Natural killer cell (primary cell): ENCODE measurements at places on chromosomes 4 and X.
A peak's percentile ranks its signal among the peaks of the same experiment; 100 is the strongest.

GRCh38 chrX:109848461-109849050, 115.5 kb upstream of the ACSL4 start:
- no peak for DNase-seq

- peak; percentile 8 for DNase-seq
Measured at GRCh38 chr4:40763228-40763716, 13.5 kb downstream of the NSUN7 start.

GRCh38 chrX:110245011-110245410, 72.9 kb downstream of the AMMECR1 start:
- no peak for DNase-seq

GRCh38 chr4:169615467-169616106, 3.2 kb upstream of the NEK1 start:
- DNase-seq, result no peak

GRCh38 chrX:63934791-63935190, 149.8 kb upstream of the ARHGEF9 start:
- no peak for DNase-seq

DNA sequence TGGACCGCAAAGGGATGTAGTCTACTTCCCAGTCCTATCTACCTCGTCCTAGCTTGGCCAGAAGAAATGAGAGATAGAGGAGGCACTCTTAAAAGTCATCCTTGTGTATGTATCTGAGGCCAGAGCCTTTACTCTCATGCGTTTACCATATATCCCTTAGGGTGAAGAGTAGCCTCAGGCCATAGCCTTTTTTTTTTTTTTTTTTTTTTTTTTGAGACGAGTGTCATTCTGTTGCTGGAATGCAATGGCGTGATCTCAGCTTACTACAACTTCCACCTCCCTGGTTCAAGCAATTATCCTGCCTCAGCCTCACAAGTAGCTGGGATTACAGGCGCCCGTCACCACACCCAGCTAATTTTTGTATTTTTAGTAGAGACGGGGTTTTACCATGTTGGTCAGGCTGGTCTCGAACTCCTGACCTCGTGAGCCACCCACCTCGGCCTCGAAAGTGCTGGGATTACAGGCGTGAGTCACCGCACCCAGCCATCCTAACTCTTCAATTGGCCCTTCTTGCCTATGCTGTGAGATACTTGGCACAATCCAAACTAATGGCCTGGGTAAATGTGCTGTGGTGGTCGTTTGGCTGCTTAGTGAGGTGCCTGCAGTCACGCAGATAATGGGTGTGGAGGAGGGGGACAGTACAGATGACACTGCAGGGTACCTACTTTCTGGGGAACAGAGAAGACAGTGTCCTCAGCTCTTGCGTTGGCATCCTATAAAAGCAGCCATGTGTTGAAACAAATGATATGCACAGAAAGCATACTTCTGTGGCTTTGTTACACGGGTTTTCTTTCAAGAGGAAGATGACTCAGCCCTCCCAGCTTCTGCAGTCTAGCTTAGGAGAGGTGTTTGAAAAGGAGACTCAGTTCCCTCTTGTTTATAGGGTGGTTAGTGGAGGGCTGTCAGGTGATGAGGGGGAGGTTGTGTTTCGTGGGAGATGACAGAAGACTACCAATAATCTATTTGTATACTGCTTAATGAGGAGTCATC, 10.4 kb upstream of the DGAT2L6 start:
- DNase-seq, result no peak

- DNase-seq, result no peak
Measured at GRCh38 chrX:138254001-138254400, 457.5 kb downstream of the FGF13 start.

- DNase-seq, result no peak
Measured at GRCh38 chr4:146439999-146440398, 81.7 kb downstream of the SLC10A7 start.

DNA sequence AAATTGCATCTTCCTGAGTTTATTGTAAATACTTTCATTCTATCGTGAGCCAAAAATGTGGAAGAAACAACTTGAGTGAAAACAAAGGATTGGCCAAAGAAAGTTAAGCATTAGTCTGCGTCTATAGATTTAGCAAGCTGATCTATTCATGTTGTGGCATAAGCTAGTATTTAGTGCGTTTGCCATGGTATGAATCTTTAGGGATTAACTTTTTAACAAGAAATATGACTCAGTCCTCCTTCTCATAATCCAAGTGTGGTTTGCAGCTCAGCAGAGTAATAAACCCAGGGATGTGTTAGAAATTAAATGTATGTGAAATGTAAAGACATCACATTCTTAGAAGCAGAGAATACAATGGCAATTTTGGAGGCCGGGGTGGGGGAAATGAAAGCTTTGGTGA, 1110.9 kb downstream of the NLGN4X start:
- no peak for DNase-seq

DNA sequence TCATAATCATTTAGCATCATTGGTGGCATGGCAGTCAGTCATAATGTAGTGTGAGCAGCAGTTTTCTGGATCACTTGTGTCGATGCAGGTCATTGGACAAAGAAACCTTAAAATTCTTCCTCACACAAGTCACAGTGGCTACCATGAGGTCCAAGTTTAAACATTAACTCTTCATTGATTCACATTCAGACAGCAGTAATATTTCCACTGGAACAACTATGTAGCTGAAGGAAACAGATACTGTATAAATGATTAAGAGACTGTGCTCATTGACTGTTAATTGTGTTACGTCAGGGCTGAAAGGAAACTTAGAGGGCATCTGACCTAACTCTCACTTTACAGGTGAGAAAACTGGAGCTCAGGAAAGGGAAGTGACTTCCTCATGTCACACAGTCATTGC, 261.8 kb downstream of the KLHL13 start:
- no peak for DNase-seq

DNA sequence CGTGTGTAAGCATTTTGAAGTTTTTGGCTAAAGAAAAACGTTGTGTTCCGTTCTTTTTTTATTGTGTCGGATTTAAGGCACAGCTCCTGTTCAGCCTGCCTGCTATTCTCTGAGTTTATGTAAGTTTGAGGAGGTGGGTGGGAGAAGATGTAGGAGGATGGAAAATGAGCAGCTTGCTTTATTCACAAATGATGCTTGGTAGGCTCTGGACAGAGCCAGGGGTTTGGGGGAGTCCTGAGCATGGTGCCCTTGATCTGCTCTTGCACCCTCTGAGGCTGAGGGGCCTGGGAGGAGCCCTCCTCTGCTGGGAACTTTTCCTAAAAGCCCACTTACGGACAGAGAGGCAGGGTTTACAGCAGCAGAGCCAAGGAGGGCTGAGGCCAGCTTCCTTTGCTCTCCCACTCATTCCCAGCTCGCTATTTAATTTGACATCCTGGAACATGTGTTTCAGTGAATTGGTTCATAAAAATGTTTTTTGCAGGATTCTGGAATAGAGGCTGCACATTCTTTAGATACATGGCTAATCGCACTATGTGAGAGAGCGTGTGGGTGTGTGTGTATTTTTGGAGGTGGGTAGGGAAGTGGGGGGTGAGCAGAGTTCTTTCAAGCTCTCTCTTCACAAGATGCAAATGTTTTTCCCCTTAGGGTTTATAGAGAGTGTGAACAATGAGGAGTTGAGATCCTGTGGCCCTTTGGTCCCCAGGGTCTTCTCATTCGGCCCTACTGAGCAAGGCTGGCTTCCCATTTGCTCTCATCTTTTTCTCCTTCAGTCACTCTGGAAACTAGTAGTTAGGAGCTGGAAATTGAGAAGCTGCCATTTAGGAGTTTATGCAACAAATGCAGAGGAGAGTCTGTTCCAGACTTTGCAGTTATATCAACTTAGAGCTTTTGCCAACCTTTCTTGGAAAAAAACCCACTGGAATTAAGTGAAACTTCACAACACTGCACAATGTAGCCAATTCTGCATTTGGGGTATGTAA, 32.1 kb downstream of the TMEM131L start:
- peak; percentile 55 for DNase-seq

- no peak for DNase-seq
Measured at GRCh38 chr4:64718091-64718490, 308.8 kb upstream of the TECRL start.

- no peak for DNase-seq
Measured at GRCh38 chr4:21677173-21677572, 271.4 kb downstream of the KCNIP4 start.

DNA sequence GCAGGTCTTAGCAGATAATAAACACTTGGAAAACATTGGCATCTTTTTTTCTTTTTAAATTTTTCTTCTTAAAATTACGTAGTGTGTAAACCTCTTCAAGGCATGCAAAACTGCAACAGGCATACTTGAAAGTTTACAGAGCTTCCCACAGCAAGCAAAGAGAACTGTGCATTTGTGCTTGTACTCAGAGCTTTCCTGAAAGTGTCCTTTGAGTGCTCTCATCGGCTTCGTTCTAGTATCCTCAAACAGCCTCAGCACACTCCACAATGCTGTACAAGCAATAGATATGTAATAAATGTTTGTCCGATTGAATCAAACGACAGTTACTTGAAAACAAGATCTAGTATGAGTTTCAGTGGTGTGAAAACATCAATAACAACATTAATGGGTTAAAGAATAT, 227.5 kb downstream of the PAPSS1 start:
- no peak for DNase-seq

DNA sequence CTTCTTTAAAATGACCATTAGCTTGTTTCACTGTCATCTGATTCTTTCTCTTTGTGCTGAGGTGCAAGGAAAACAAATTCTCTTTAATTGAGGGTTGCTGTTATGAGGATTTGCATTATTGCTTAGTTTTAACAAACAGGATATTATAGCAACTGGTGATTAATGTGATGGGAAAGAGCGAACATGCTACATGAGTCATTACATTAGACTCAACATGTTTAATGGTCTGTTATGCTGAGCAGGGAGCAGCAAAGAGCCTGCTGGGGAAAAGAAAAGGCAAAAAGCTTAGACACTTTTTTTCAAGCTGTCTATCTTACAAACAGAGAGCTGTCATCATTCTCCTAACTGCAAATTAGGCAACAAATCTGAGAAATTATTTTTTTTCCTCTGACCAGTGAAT, 230.5 kb upstream of the LCORL start:
- no peak for DNase-seq

DNA sequence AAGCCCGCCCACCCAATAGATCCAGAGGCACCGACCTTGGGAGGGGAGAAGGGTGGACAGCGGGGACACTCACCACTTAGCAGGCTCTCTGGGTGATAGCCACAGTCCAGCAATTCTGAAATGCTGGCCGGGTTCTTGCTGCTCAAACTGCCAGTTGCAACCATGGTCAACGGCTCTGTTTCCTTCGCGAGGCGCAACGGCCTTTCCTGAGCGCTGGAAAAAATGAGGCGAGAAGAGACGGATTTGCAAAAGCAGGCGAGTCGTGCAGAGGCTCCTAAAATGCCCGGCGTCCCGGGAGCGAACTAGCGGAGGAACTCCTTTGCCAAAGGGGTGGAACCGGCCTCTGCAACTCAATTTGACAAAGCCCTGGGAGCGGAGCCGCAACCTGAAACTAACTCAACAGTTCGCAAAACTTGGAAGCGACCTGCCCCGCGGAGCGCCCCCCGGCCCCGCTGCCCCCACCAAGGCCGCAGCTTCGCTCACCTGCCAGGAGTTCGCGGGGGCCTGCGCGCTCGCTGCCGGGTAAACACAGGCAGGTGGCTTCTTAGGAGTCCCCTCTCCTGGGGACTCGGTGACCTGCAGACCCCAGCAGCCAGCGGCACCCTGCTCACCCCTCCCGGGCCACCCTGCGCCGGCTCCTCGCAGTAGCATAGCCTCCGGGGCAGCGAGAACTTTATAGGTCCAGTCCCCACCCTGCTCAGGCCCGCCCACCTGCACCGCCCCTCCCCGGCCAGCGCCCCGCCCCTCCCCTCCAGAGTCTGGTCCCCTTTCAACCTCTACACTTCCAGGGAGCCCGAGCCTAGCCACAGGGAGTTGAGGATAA, at the start of gene DDIT4L:
DDIT4L (minus strand) TSS at position 649 of the 823 bp plus-strand sequence; CDS start at position 164, 485 bp downstream.
- DNase-seq, result no peak

GRCh38 chrX:39445336-39445735, 644.1 kb downstream of the MID1IP1 start:
- DNase-seq, result peak; percentile 59

- DNase-seq, result no peak
Measured at GRCh38 chrX:39508300-39508692, 589.5 kb downstream of the BCOR start.

DNA sequence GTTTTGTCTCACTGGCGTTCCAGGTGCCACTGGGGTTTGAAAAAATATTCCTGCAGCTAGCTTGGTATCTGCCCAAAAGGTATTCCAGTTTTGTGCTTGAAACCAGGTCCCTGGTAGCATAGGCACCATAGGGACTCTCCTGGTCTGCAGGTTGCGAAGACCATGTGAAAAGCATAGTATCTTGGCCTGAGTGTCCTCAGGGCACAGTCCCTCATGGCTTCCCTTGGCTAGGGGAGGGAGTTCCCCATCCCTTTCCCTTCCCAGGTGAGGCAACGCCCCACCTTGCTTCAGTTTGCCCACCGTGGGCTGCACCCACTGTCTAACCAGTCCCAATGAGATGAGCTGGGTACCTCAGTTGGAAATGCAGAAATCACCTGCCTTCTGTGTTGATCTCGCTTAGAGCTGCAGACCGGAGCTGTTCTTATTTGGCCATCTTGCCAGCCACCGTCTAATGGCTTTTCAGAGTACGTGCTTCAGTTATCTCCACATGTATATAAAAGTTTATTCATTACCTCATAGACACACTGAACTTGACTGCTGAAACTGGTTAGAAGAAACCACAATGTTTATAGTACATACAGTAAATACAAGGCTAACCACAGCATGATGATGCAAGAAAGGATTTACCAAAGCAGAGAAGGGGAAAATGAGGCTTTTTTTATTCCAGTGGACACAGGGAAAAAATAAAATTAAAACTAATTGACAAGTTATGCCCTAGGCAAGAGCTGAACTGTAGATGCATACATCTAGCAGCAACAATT, 10.6 kb downstream of the PBDC1 start:
- no peak for DNase-seq

- DNase-seq, result no peak
Measured at GRCh38 chr4:95981591-95981990, 141.7 kb downstream of the PDHA2 start.

GRCh38 chr4:130608121-130608520, 1512.2 kb downstream of the C4orf33 start:
- no peak for DNase-seq

GRCh38 chrX:124764354-124764753, 418.0 kb downstream of the SH2D1A start:
- DNase-seq, result no peak

DNA sequence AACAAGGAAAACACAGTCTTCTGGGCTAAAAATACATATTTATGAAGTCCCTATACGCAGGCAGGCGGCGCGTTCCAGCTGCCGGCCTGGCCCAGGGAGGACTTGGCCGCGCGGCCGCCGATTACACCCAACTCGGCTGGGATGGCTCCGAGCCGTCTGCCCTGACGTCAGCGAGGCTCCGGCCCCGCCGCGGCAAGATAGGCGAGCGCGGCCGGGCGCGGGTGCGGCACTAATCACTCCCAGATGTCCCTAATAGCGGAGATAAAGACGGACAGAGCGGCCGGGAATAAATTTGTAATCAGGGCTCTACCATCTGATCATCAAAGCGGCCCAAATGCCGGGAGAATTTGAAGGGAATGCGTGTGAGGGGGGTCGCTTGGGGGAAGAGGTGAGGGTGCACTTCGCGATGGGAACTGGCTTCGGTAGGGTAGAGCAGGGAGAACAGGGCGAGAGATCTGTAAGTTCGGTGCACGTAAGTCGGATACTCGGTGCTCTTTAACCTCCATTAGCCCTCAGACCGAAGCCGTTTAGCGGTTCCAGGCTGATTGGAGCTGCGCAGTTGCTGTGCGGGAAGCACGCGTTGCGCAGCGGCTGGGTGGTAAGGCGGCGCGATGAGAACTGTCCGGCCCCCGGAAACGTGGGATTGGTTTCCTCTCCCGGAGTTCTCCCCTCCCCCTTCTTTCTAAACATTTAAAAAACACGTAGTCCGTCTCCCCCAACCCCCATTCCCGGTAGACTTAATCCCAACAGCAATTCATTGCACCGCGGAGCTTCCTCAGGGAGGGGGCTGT, 7.7 kb downstream of the HAND2 start:
- DNase-seq, result peak; percentile 21

- DNase-seq, result no peak
Measured at GRCh38 chrX:7876957-7877356, 34.0 kb downstream of the VCX start.
